ENCODE measurements at places on chromosomes 7 and 10.
A peak's percentile ranks its signal among the peaks of the same experiment; 100 is the strongest.

GRCh38 chr7:158257516-158258410 lies 329.9 kb downstream of the PTPRN2 start:
- DNase-seq = no peak

DNA sequence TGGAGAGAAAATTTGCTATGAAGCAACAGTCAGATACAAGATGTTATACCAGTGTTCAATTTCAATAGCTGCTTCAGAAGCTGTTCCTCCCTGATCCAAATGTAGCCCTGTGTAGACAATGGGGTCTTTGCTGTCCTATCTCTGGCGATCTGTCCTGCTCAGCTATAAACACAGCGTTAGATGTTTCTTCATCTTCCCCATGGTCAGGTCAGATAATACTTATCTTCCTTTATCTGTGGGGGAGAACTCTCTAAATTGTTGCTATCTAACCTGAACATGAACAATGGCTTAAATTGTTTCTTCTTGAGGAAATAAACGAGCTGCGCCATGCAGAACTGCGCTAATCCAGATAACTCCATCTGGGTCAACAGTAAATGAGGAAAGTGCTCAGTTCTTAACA lies 15.6 kb upstream of the KIAA1217 start:
- no peak for DNase-seq

GRCh38 chr7:2582006-2582735 lies 23.4 kb downstream of the IQCE start:
- DNase-seq = no peak

DNA sequence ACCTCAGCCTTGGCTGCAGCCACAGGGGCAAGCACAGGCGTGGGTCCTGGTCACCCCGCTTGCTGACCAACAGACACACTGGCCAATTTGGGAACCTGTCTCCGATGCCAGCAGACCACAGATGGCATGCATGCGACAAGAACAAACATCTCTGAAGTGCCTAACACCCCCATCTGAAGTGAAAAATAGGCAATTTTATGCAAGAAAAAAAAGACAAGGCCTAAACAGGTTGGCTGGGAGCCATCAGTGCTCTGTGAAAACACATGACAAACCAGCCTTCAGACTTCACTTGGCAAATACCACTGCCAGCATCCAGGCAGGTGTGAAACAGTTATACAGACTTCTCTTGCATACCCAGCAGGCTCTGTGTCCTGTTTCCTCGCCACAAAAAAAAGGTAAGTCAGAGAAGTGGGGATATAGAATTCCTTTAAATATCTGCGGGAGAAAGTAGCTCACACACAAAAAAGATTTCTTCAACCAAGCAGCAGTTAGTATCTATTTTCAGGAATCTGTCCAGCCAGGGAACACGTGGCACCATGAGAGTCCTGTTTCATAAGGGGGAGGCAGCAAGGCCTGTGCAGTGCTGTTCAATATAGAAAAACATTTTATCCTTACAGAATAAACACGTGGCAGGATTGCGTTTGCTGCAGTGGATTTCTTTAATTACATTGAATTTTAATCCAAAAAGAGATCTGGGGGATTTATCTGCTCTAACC lies 293.4 kb upstream of the MKLN1 start:
- no peak for DNase-seq

DNA sequence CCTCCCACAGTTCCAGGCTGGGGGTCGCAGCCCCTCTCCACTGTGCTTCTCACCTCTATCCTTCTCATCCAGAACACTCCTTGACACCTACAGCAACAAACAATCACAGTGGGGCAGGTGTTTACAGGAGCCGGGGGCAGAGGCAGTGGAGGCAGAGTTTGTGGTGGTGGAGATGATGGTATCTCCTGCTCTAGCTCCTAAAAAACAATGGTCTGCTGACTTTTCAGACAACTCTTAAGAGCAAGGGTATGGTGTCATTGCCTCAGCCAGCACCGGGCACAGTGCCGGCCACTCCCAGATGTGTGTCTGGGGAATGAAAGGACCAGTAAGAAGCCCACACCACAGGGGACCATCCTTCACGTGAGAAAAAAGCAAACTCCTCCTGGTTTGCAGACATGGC lies 36.3 kb upstream of the ANTXRL start:
- DNase-seq = no peak

DNA sequence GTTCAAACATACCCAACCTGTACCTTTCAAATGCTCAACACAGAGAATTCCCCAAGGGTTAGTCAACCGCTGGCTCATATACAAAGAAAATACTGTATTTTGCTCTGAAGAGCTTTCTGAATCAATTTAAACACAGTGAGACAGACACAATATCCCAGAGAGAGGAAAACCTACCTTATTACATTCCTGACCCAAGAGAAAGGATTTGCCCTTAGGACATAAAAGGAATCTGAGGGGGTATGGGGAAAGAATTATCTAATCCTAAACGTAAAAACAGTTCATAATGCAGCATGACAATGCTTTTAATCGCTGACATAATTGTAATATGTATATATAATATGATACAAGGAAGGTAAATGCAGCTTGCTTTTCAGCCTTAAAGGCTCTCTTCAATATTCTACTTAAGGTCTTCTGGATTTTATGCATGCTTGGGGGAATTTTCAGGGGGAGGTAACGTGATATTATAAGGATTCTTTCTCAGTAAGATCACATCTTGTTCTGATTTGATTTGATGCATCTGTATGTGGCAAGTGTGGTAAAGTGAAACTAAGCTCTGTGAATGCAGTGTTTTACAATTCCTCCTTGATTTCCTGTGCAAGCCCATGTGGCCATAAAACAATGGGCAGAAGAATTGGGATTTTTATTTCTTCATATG lies 240.5 kb downstream of the GLI3 start:
- no peak for DNase-seq

DNA sequence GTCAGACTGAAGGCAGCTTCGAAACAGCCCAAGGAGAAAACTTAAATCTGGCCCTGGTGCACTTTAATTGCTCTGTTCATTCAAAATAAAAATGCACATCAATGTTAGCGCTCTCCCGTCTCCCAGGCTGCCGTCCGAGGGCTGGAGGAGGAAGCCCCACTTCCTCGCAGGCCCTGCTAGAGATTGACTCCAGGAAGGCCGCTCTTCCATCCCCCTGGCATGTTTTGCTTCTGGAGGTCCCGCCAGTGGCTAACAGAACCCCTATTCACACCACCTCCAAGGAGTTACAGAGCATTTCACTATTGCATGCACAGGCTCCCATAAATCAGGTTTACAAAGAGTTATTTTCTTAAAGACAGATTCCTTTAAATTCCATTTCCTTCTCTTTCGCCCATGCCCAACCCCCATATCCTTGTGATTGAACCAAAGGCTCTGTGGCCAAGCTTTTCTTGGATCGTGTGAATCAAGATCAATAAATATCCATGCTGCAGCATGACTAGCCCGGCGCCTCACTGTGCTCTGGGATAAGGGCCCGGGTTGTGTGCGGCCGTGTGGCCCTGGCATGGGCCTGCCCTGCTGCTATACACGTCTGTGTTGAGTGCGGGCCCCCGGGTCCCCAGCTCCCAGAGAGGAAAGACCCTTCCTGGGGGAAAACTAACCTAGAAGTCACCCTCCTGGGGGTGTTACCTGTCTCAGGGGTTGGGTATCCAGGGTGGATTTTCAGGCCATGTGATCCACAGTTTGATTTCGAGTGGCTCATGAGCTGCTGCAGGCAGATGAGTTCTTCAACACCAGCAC lies 118.7 kb upstream of the GDF10 start:
- no peak for DNase-seq

DNA sequence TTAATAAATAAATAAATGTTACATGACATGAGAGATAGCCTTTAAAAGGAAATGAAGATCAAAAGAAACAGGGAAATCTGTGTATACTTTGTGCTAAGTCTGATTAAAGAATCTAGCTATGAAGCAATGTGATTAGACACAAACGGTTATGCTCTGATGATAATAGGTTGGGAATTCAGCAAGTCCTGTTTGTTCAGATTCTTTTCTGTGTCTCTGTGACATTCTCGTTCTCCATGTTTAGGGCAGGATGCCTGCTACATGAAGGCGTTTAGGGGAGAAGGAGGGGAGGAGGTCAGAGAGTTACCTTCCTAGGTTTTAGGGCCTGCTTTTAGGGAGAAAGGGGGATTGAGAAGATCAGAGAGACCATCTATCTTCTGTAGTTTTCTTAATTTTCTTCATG lies 555.3 kb downstream of the DNAJB9 start:
- no peak for DNase-seq

DNA sequence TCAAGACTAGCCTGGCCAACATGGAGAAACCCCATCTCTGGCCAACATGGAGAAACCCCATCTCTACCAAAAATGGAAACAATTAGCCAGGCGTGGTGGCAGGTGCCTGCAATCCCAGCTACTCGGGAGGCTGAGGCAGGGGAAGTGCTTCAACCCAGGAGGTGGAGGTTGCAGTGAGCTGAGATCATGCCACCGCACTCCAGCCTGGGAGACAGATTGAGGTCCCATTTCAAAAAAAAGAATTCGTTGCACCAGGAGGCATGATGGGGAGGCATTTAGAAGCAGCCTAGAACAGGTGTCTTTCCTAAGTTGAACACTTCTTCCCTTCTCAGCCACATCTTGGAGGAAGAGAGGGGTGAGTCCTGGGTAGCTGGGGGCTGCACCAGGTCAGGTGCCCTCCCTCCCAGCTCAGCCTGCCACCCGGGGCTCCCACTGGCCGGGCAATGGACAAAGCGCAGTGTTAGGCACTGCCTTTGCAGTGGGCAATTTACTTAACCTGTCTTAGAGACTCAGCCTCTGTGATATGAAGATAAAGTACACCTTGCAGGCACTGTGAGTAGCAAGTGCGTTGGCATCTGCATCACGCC lies 726.8 kb downstream of the PARD3 start:
- no peak for DNase-seq

DNA sequence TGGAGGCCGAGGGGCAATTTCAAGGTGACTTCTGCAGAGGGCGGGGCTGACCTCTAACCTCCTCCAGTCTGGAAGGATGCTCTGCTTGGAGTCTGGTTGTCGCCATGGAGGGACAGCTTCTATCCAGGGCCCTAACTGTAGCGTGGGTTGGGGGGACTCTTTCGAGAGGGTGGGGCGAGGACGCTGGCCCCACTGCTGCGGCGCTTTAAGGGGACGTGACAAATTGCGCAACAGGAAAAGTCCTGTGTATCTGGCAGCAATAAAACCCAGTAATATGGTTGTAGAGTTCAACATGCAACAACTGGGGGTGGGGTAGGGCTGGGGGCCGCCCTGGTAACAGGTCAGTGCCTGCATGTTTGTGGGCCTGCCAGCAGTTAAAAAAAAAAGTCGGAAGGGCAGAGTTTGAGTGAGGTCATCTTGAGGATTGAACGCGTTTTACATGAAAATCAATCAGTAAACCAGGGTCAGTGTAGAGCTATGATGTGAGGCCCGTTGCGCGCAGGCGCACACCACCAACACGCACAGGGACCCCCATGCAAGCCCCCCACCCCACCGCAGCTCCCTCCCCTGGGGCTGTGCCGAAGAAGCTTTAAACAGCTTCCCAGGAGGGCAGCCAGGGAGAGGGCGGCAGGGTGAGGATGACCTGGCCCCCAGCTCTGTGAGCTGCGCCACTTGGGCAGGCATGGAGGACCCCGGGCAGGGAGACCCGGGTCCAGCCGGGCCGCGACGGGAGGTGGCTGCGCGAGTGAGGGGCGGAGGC lies 4.3 kb downstream of the SHH start:
- no peak for DNase-seq

GRCh38 chr7:89914711-89915110 lies 239.6 kb upstream of the STEAP1 start:
- no peak for DNase-seq

DNA sequence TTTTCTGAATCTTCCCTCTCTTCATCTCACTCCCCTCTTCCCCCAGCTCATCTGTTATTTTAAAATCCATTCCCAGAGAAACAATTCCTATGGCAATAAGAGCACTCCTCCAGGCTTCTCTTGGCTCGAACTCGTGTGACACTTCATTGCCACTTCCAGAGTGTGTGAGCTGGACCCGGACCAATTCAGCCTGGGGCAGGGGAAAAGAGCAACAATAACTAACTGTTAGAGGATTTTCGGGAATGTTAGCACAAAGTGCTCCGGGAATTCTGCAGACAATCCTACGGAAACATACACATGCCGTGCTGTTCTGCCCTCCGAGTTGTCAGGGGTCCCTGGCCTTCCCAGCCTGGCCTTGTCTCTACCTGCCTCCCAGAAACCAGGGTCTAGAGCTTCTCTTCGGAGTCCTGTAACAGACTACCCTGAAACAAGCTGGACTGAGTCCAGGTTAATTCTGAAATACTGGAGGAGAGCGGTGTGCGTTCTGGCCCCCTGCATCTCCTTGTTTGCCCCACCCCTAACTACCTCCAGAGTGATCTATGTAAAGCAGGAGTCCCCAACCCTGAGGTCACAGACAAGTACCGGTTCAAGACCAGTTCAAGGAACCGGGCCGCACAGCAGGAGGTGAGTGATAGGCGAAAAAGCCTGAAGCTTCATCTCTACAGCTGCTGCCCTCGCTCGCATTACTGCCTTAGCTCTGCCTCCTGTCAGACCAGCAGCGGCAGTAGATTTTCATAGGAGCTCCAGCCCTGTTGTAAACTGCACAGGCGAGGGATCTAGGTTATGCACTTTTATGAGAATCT lies 11.3 kb downstream of the COL26A1 start:
- no peak for DNase-seq

DNA sequence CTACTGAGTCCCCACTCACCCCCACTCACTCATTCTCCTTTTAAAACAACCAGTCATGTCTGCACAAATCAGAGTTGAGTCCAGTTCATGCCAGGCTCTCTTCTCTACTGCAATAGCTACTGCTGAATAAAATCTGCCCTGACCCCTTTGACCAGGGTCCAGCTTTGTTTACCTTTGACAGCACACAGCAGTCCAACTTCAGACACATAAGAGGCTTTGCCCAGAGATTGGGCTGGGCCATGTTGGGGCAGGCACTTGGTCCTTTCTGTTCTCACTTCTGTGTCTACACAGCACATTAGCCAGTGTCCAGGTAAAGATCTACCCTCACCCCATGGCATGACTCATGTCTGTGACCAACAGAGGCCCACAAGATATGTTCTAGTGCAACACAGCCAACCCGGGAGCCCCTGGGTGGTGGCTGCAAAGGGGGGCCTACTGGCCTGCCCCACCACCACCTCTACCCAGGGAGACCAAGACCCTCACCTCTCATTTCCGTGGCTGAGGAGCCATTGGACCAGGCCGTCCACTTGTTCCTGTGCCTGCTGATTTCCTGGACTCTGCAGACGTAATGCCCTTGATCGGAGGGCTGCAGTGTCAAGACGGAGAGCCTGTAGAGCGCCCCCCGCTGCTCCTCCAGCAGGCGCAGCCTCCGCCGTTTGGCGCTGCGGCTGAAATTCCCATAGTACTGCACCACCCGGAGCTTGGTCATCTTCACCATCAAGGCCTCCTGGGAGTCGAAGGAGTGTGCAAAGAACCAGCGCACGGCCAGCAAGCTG lies 8.0 kb downstream of the VSTM4 start:
- DNase-seq = no peak

GRCh38 chr10:63707254-63707910 lies 186.2 kb downstream of the REEP3 start:
- DNase-seq = peak; percentile 77

GRCh38 chr10:94546901-94547185 lies 1.3 kb downstream of the HELLS start:
- no peak for DNase-seq

- peak; percentile 8 for DNase-seq
Measured at GRCh38 chr10:36534471-36535002, 590.9 kb upstream of the ANKRD30A start.

Measured in HS-27A (cell line).